Endothelial cell (in vitro differentiated cells): ENCODE measurements at places on chromosomes 3 and 15. TPM values are rescaled to one million over a fixed set of nuclear protein-coding genes. Genes with fewer than 3 reads are reported as not detected.

GRCh38 chr3:51686056-51686455 is 15.0 kb downstream of the TEX264 start:
- H3K4me3 ChIP-seq = peak overlapping the region; percentile 37
- H3K27ac ChIP-seq = peak overlapping the region; percentile 82
- H3K27me3 ChIP-seq = peaks cover 13% of the 10 kb centered on the region

GRCh38 chr15:83205725-83206324 is 1.8 kb downstream of the HDGFL3 start:
- H3K27me3 ChIP-seq = peaks cover 4% of the 10 kb centered on the region
- H3K27ac ChIP-seq = peak overlapping the region; percentile 97
- H3K36me3 ChIP-seq = peaks cover 5% of the 10 kb centered on the region
- no peak for DNase-seq

GRCh38 chr3:32082721-32083120 is 23.7 kb upstream of the GPD1L start:
- no peak overlapping the region for H3K27ac ChIP-seq
- H3K4me1 ChIP-seq = peaks cover 3% of the 10 kb centered on the region
- DNase-seq = no peak
- H3K27me3 ChIP-seq = peaks cover 1% of the 10 kb centered on the region
- no peak overlapping the region for H3K4me3 ChIP-seq
- H3K36me3 ChIP-seq = peaks cover 6% of the 10 kb centered on the region

The PLAAT1 gene
- total RNA-seq = 1.7 TPM
